ENCODE measurements at places on chromosomes 13 and 19.
A peak's percentile ranks its signal among the peaks of the same experiment; 100 is the strongest.

- no peak for DNase-seq
Measured at GRCh38 chr19:28869459-28869858, 343.5 kb downstream of the UQCRFS1 start.

GRCh38 chr19:17565611-17566010 lies 10.2 kb downstream of the COLGALT1 start:
- DNase-seq: no peak

GRCh38 chr19:17554968-17555479 lies 425 bp upstream of the COLGALT1 start:
- DNase-seq: no peak

DNA sequence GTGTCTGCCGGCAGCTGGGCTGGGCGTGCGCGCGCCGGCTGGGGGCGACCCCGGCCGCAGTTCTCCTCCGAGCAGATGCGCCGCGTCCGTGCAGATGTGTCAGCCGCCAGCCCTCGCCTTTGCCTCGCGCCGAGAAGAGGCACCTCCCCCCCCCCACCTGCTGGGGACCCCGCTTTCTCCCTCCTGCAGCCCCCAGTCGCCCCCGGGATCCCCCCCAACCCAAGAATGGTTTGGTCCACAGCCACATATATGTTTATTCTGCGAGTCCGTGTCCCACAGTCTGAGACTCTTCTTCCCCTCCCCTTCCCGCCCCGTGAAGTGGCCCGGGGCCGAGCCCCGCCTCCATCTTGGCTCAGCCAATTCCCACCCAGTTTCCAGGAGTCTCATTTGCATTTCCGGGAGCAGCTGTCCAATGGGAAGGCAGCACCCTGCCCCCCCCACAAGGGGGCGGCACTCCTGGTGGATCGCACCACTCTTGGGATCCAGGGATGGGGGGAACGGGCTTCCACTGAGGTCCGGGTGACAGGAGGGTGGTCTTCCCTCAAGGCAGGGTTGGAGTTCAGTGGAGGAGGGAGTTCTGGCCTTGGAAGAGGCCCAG lies 8.6 kb downstream of the ISOC2 start:
- peak; percentile 76 for DNase-seq

DNA sequence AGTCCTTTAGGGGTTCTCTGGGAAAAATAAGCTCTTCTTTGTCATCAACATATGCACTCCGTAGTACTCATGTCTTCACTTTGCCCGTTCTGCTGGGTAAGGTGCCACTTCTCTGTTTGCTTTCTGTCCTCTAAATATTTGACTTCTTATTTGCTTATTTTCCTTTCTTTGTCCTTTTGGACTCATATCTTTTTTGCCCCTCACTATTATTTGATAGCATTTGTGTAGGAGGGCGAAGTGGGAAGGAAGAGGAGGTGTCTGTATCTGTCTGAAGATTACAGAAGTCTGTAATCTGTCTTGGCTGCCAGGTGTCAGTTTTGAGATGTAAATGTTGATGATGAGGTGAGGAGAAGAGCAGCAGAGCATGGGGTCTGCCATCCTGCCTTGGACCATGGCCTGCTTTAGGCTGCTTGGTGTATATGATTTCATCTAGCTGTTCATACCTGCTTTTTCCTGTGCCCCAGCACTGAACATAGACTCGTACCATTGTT lies 30.8 kb downstream of the USPL1 start:
- DNase-seq: no peak

DNA sequence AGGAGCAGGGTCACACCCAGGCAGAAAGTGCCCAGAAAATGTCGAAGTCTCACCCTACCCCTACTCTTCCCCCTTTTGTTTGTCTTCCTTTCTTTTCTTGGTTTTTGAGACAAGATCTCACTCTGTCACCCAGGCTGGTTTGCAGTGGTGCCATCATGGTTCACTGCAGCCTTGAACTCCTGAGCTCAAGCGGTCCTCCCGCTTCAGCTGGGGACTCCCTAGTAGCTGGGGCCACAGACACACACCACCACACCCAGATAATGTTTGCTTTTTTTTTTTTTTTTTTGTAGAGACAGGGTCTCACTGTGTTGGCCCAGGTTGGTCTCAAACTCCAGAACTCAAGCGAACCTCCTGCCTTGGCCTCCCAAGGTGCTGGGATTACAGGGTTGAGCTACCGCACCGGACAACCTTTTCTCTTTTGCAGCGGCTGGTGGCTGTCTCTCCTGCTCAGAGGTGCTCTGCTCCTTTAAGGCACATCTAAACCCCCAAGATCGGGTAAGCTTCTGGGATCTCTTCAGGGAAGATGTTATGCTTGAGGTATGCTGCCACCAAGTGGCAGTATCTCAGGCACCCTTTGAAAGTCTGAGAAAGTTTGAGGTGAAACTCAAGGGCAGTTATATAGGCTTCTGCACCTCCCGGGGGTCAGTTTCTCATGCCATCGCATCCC lies 22.4 kb upstream of the EBI3 start:
- DNase-seq: peak; percentile 19

GRCh38 chr19:10026744-10027143 lies 13.5 kb downstream of the RDH8 start:
- no peak for DNase-seq

- DNase-seq: no peak
Measured at GRCh38 chr19:2014131-2014571, 1.4 kb downstream of the BTBD2 start.

DNA sequence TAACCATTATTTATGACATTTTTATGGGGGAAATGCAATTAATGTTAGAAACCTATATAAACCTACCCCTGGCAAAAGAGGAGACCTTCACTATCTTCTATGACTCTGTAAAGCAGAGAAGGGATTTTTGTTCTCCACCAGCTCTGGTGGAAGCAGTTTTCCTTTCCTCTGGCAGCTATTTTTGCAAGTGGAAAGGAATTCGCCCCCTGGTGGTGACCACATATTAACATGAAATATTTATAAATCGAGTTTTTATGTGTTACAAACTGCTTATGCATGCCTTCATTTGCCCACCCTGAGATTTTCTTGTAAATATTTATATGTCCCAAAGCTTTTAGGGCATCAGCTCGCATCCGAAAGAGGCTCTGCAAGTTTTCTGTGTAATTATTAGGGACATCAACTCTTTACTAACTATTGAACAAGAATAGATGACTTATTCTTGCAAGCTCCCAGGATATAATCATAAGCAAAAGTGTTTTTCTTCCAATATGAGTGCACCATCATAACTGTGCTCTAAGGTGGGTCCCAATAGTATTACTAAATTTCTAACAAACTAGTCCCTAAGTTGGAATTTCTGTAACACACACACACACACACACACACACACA lies 62.4 kb downstream of the SERTM1 start:
- peak; percentile 55 for DNase-seq
